ENCODE measurements at places on chromosomes 13 and 19. TPM values are rescaled to one million over a fixed set of nuclear protein-coding genes. Genes with fewer than 3 reads are reported as not detected.

Gene PRR19
- 0.25 TPM for total RNA-seq

Gene CRTC1
- total RNA-seq, result 3.7 TPM

Gene SEMA6B
- not detected for total RNA-seq

Gene NEK3
- total RNA-seq, result 33.1 TPM

Gene FGF21
- not detected for total RNA-seq

Gene ONECUT3
- total RNA-seq, result not detected

Gene GRIK5
- total RNA-seq, result 1.4 TPM

Gene FGF22
- not detected for total RNA-seq

Gene CRB3
- not detected for total RNA-seq

Gene ZNF737
- total RNA-seq, result 21.2 TPM

DNA sequence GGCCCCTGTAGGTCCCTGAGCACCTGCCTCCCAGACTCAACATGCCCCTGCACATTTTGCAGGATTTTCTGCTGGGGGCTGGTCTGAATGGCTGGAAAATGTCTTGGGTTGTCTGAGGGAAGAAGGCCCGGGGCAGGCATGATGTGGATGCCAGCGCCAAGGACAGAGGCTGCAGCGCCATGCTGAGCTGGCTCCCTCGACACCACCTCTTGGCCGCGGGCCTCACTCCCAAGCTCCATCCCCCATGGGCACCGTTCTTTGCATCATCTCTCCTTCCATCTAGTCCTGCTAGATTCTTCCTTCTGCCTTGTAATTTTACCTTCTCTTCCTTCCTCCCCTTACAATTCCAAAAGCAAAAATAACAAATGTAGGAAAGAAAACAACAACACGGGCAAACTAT is 70.6 kb downstream of the ZIC5 start:
- DNase-seq, result no peak
- no peaks in the 10 kb centered on the region for H3K27me3 ChIP-seq
- no peak overlapping the region for H3K4me3 ChIP-seq
- H3K27ac ChIP-seq, result no peak overlapping the region
- no peaks in the 10 kb centered on the region for H3K36me3 ChIP-seq

DNA sequence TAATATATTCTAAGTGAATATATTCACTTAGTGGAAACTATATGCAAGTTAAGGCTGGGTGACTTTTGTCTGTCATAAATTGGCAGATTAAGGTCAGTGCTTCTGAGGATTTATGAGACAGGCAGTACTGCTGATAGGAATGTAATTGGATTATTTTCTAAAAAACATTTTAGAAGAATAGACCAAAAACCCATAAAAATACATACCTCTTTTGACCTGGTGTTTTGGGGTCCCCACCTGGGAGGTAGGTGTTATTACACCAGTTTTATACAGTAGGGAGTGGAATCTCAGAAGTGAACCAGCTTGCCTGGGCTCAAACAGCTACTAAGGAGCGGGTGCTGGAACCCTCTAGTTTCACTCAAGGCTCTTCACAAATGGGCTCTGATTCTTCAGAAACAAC is 25.3 kb downstream of the COG3 start:
- DNase-seq, result peak; percentile 57
- H3K4me1 ChIP-seq, result peaks cover 7% of the 10 kb centered on the region
- peaks cover 32% of the 10 kb centered on the region for H3K36me3 ChIP-seq
- no peaks in the 10 kb centered on the region for H3K27me3 ChIP-seq
- H3K4me3 ChIP-seq, result no peak overlapping the region
- H3K27ac ChIP-seq, result no peak overlapping the region

DNA sequence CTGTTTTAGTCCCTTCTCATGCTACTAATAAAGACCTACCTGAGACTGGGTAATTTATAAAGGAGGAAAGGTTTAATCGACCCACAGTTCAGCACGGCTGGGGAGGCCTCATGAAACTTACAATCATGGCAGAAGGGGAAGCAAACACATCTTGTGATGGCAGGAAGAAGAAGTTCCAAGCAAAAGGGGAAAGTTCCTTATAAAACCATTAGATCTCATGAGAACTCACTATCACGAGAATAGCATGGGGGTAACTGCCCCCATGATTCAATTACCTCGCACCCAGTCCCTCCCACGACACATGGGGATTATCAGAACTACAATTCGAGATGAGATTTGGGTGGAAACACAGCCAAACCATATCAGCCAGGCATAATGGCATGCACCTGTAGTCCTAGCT is 13.0 kb upstream of the STRN4 start:
- H3K36me3 ChIP-seq, result no peaks in the 10 kb centered on the region
- H3K27ac ChIP-seq, result no peak overlapping the region
- no peak for DNase-seq
- no peaks in the 10 kb centered on the region for H3K4me1 ChIP-seq
- no peaks in the 10 kb centered on the region for H3K27me3 ChIP-seq

DNA sequence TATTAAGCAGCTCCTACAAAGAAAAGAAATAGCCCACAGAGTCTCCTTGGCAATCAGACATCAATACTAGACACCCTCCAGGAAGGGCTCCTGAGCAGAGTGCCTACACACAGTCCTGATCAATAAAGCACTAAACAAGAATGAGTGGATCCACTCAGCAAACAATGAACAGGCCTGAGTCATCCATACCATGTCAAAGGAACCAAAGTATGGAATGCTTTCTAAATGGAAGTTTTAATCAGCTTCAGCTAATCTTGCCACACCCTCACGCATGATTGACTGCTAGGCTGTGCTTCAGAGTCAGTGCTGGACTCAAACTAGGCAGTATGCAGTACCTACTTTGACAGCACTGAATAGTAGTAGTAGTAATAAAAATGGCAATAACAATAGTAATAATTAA is 392.7 kb upstream of the HTR2A start:
- no peaks in the 10 kb centered on the region for H3K36me3 ChIP-seq
- H3K27me3 ChIP-seq, result no peaks in the 10 kb centered on the region
- no peak overlapping the region for H3K27ac ChIP-seq
- no peaks in the 10 kb centered on the region for H3K4me1 ChIP-seq
- DNase-seq, result no peak

DNA sequence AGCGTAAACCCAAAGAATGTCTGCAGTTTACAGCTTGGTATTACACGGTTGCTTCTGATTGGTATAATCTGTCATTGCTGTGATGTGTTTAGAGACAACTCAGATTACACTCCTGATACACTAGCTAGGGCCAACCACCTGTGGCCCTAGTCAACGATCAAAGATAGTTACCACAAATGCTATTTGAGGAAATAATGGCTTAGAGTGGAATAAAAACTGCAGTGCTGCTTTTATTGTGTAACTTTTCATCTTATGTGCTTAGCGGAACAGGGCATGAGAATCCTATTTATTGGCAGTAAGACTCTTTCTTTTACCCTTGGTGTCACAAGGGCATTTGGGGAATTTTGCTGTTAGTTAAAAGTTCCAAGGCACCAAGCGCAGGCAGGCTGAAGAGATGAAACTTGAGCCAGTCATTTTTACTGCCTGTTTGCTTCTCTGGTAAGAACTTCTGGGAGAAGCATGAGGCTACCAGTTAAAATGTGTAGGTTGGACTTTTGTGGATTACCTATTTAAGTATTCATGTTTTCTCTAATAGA is 363.3 kb downstream of the KCNRG start:
- H3K27ac ChIP-seq, result peak overlapping the region; percentile 83
- peak; percentile 74 for DNase-seq
- H3K36me3 ChIP-seq, result peaks cover 7% of the 10 kb centered on the region

- peak overlapping the region; percentile 48 for H3K27ac ChIP-seq
- H3K4me1 ChIP-seq, result peaks cover 36% of the 10 kb centered on the region
- no peaks in the 10 kb centered on the region for H3K27me3 ChIP-seq
- peaks cover 13% of the 10 kb centered on the region for H3K36me3 ChIP-seq
- no peak for DNase-seq
- no peak overlapping the region for H3K4me3 ChIP-seq
Observed at GRCh38 chr13:99310382-99311031, 3.3 kb upstream of the GPR183 start.

GRCh38 chr19:38817081-38817480 is 4.3 kb upstream of the LGALS4 start:
- H3K4me3 ChIP-seq, result no peak overlapping the region
- no peaks in the 10 kb centered on the region for H3K4me1 ChIP-seq
- H3K36me3 ChIP-seq, result no peaks in the 10 kb centered on the region

DNA sequence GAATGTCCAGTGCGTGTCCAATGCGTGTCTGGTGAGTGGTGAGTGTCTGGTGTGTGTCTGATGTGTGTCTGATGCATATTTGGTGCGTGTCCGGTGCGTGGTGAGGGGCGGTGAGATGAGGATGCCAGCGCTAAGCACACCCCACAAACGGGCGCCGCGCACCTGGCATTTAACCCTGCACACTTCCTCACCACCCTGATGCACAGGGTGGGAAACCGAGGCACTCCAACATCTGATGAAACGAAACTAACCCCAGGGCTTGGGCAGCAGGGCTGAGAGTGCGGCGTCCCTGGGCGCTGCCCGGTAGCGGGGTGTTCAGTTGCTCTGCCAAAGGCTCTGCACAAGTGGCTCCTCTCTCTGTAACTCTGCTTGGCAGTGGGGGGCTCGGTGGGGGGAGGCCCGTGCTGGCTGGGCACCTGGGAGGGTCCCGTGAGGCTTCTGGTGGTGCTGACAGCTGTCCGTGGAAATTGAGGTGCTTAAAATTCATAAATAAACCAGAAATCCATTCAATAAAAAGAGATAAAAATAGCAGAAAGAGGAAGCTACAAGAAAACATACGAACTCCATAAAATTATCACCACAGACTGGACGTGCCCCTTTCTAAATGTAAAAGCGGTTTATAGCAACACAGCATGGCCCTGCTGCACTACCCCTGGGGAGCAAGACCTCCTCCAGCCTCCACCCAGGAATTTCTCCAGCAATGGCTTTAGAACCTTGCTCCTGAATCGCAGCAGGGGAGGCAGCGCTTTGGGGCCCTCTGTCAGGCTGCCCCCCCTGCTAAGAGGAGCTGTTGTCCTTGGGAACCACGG is 76.0 kb downstream of the RASA3 start:
- H3K27me3 ChIP-seq, result no peaks in the 10 kb centered on the region
- no peaks in the 10 kb centered on the region for H3K4me1 ChIP-seq
- H3K36me3 ChIP-seq, result no peaks in the 10 kb centered on the region
- no peak for DNase-seq

GRCh38 chr13:94414141-94414540 is 65.3 kb downstream of the DCT start:
- H3K27me3 ChIP-seq, result no peaks in the 10 kb centered on the region
- DNase-seq, result no peak
- H3K36me3 ChIP-seq, result no peaks in the 10 kb centered on the region

DNA sequence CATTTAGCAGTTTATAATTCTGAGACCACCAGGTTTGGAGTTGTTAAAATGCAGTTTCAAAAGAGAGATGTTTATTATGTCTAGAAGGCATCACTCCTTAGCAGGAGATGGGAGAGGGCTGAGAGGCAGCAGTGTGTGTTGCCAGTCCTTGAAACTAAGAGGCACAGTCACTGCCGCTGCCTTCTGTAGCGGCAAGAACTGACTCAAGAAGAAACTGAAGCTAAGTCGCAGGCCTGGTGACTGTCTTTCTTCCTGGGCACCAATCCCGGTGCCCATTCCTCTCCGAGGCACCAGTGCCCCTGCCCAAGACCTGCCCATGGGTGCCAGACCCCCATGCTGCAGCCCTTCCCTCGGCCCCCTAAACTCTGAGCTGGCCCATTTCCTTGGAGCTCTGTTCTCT is 20.1 kb downstream of the N4BP2L1 start:
- H3K27ac ChIP-seq, result no peak overlapping the region
- H3K27me3 ChIP-seq, result no peaks in the 10 kb centered on the region
- H3K36me3 ChIP-seq, result no peaks in the 10 kb centered on the region
- no peak for DNase-seq

- DNase-seq, result peak; percentile 47
- no peaks in the 10 kb centered on the region for H3K4me1 ChIP-seq
- no peak overlapping the region for H3K4me3 ChIP-seq
- no peaks in the 10 kb centered on the region for H3K27me3 ChIP-seq
Observed at GRCh38 chr19:44712864-44713515, 14.0 kb downstream of the CEACAM16 start.

- DNase-seq, result no peak
- no peaks in the 10 kb centered on the region for H3K4me1 ChIP-seq
- no peak overlapping the region for H3K27ac ChIP-seq
- no peak overlapping the region for H3K4me3 ChIP-seq
Observed at GRCh38 chr13:104683789-104684188, 1617.6 kb upstream of the SLC10A2 start.

DNA sequence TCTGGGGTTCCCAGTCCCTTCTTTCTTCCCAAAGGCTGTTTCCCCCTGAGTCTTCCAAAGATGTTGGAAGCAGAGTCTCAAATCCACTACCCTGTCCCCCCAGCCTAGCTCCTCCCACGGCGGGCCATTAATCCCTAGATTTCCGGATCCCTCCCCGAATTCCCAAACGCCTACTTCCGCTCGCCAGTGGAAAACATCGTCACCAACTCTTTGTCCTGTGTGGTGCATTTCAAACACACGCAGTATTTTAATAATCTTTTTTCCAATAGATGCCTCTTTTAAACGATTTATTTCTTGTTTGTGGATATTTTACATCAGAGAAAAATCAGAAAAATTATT is 610 bp downstream of the ZNF791 start:
- peak overlapping the region; percentile 86 for H3K4me3 ChIP-seq
- no peak for DNase-seq
- H3K27me3 ChIP-seq, result no peaks in the 10 kb centered on the region
- H3K27ac ChIP-seq, result peak overlapping the region; percentile 95
- H3K4me1 ChIP-seq, result peaks cover 49% of the 10 kb centered on the region

GRCh38 chr13:111409413-111409812 is 89.0 kb downstream of the TEX29 start:
- H3K4me3 ChIP-seq, result no peak overlapping the region
- no peak for DNase-seq
- H3K4me1 ChIP-seq, result no peaks in the 10 kb centered on the region
- H3K27ac ChIP-seq, result no peak overlapping the region

- H3K4me1 ChIP-seq, result peaks cover 43% of the 10 kb centered on the region
- H3K27ac ChIP-seq, result 0 out of 2 replicates have a peak overlapping the region, but pooled peaks have one; percentile 9
- no peaks in the 10 kb centered on the region for H3K27me3 ChIP-seq
Observed at GRCh38 chr13:43877766-43878165, 1.8 kb downstream of the CCDC122 start.

GRCh38 chr13:96848286-96848685 is 146.0 kb downstream of the OXGR1 start:
- no peak overlapping the region for H3K27ac ChIP-seq
- no peak for DNase-seq
- H3K27me3 ChIP-seq, result no peaks in the 10 kb centered on the region
- no peaks in the 10 kb centered on the region for H3K36me3 ChIP-seq

- DNase-seq, result no peak
- H3K27me3 ChIP-seq, result no peaks in the 10 kb centered on the region
- H3K4me3 ChIP-seq, result no peak overlapping the region
- H3K27ac ChIP-seq, result no peak overlapping the region
- H3K4me1 ChIP-seq, result no peaks in the 10 kb centered on the region
Observed at GRCh38 chr13:99153219-99153618, 47.4 kb upstream of the UBAC2 start.

- H3K4me3 ChIP-seq, result no peak overlapping the region
- no peaks in the 10 kb centered on the region for H3K27me3 ChIP-seq
- DNase-seq, result no peak
- H3K27ac ChIP-seq, result no peak overlapping the region
- H3K4me1 ChIP-seq, result no peaks in the 10 kb centered on the region
Observed at GRCh38 chr19:47176071-47176626, 45.5 kb downstream of the SAE1 start.

GRCh38 chr13:23552171-23552570 is 18.0 kb upstream of the TNFRSF19 start:
- H3K36me3 ChIP-seq, result no peaks in the 10 kb centered on the region
- no peak overlapping the region for H3K27ac ChIP-seq
- no peaks in the 10 kb centered on the region for H3K27me3 ChIP-seq
- no peak overlapping the region for H3K4me3 ChIP-seq

Data from Karpas-422 (cell line).